Occipital lobe (tissue), 3 donors: ENCODE measurements at places on chromosomes 7 and 10.
A peak's percentile ranks its signal among the peaks of the same experiment; 100 is the strongest.

DNA sequence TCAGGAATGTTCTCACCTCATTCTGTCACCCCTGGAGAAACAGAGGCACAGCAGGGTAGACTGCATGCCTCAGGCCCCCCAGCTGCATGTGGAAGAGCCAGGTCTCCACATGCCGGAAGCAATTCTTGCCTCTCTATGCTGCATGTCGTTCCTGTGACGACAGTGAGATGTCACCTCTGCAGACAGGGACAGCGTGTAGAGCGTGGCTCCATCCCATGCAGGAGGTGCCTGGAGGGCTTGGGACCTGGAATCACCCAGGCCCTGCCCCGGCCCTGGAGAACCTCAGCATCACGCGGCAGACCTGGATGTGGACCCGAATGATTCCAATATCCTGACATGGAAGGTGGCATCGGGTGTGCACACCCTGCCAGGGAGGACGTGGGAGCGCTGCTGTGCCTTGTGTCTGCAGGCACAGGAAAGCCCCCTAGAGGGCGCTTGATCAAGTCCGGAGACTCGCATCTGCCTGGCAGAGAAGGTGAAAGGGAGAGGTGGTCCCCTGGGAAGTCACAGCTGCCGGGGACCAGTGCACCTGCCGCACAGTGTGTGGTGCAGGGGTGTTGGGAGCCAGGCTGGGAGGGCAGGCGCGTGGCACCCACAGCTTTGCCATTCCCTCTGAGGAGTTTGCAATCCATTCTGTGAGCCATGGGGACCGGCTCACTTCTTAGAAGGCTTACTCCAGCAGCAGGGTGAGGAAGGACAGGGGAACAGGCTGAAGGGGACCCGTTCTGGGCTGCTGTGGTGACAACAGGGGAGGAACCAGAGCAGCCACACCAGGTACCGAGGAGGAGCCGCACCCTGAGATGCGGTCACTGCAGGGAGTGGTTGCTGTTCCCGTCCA, 45.3 kb upstream of the EN2 start:
- DNase-seq = peak; percentile 8

- no peak for DNase-seq
Measured at GRCh38 chr7:104950754-104951153, 63.3 kb upstream of the KMT2E start.

DNA sequence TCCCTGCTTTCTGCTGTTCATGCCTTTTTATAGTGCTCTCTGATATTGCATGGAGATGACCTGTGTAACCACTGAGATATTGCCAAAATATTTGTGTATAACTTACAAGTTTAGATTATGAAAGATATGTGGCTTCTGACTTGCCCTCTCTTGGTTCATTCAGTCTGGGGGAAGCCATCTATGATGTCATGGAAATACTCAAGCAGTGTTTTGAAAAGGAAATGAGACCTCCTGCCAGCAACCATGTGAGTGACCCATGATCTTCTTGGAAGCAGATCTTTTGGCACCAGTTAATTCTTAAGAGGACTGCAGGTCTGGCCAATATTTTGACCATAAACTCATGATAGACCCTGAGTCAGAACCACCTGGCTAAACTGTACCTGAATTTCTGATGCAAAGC, 183.0 kb downstream of the THSD7A start:
- DNase-seq = no peak

DNA sequence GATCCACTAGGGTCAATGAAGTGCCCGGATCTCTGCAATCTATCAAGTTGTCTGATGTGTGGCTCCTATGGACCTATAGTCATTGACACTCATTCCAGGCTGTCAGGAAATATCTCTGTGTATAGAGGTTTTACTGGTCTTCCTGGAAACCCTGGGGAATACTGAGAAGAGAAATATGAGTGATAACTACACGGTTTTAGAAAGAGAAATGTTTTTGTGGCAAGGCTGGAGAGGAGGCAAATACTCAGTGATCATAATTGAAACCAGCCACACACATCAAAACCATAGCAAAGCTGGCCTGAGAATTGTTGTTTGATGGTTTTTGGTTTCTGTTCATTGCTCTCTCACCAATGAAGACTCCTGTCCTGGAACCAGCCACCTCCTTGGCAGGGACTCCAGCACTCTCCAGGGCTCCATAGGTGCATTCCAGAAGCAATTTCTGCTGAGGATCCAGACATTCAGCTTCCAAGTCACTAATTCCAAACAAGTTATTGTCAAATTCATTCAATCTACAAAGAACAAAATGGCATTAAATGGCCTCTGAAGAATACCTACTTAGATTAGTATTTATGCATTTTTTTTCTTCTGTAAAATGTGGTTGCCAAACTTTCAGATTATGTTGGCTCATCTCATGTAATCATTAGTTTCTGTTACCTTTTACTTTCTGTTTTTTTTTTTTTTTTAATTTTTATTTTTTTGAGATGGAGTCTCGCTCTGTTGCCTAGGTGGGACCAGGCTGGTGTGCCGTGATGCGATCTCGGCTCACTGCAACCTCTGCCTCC, 108.6 kb upstream of the ABI1 start:
- no peak for DNase-seq

- no peak for DNase-seq
Measured at GRCh38 chr7:72540106-72540611, 128.0 kb upstream of the CALN1 start.

GRCh38 chr7:71343892-71344291, 211.9 kb downstream of the GALNT17 start:
- DNase-seq = no peak

- no peak for DNase-seq
Measured at GRCh38 chr10:13528875-13529713, at the start of gene BEND7. BEND7 (minus strand) TSS chr10:13529014; CDS start chr10:13528533, 481 bp downstream.

DNA sequence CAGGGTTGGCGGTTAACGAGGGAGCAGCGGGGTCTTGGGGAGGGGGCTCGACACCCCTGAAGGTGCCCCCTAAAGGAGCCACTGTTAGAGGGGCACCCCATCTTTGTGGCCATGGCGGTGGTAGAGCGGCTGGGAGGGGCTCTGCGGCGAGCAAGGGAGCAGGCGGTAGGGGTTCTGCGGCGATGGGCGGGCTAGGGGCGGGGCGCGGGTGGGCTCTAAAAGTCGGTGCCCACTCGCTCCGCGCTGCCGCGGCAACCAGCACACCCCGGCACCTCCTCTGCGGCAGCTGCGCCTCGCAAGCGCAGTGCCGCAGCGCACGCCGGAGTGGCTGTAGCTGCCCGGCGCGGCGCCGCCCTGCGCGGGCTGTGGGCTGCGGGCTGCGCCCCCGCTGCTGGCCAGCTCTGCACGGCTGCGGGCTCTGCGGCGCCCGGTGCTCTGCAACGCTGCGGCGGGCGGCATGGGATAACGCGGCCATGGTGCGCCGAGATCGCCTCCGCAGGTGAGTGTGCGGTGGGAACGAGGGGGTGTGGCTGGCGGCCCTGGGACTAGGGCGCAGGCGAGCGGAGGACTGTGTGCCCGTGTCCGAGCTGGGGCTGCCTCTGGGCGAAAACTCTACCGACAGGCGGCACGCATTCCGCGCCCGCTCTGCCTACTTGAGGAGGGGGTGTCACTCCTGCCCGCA, at the start of gene MEST:
MEST (plus strand) TSS at position 245 of the 682 bp plus-strand sequence; CDS start at position 474, 229 bp downstream.
- DNase-seq = peak; percentile 12

DNA sequence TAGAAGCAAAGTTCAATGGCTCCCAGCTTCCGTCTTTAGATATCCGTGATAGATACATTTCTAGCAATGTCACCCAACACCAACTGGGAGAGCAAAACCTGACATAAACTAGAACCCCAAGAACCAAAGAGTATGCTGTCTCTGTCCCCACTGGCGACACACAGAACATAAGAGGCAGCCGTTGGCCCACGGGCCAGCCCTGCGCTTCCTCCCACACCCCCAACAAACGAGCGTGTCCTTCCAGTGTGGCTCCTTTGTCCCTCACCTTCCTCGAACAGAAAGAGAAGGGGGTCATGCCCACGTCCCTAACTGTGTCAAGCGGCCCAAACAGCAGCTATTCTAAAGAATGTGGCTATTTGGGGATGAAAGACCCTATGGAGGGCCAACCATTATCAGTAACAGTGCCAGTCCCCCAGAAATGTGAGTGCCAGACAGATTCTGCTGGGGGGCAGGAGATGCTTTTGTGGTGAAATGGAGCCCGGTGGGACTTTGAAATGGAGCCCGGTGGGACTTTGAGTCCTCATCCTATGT, 171.9 kb downstream of the USP6NL start:
- no peak for DNase-seq

- DNase-seq = no peak
Measured at GRCh38 chr7:27151931-27152815, at the start of gene HOXA3. HOXA3 (minus strand) TSS chr7:27152583; CDS start chr7:27110640, 41,943 bp downstream.

- DNase-seq = no peak
Measured at GRCh38 chr7:82390936-82391335, 52.6 kb downstream of the CACNA2D1 start.

DNA sequence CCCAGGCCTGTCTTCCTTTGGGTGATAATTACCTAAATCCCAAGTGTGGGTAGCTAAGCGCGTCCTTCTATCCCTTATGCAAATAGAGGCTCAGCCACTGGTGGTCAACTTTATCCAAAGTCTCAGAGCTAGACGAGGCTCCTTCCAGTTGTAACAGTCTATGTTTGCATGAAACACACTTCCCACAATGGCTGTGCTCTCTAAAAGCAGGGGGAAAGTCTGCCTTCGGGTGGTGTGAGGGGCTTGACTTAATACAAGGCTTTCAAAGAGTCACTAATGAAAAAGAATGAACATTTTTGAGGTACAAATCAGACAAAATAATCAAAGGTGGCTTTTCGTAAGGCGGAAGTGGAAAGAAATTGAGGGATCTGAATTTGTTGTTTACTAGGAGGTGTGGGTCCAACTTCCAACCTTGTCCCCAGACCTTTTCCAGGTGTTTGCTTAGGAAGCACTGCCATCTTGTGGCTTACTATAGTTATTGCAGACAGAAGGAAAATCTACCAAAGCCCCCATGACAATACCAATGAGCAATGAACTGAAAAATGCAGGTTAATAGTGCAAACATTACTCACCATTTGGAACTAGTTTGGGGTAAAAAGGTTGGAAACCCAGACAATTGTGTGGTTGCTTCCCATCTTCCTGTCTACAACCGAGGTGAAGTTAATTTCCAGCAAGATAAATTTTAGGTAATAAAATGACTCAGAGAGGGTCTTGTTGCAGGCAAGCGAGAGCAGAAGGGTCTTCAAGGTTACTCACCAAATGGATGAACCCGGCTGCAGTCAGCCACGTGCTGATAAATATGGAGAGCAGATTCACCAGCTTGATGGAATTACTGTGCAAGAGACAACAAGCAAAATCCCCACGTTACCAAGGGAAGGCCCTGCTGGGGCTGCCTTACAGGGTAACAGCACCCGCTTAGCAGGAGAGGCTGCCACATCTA, 525.7 kb downstream of the KCNMA1 start:
- DNase-seq = no peak

- no peak for DNase-seq
Measured at GRCh38 chr10:105681051-105681450, 1040.0 kb downstream of the SORCS3 start.

- DNase-seq = no peak
Measured at GRCh38 chr7:83672157-83672556, 23.2 kb upstream of the SEMA3E start.

DNA sequence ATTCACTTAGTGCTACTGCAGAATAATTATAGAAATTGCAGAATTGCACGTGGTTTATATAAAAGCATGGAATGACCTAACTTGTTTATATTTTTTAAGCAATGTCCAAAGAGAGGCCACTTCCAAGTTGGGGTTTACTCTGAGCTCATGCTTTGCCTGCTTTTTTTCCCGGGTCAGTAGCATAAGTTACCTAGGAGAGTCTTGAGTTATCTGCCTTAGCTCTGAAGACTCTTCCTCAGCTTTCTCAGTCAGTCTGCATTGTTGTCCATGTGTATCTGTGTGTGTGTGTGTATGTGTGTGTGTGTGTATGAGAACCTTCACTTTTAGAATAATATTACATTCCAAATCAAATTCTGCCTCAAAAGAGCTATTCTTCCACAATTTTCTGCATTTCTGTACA, 239.5 kb upstream of the TCF7L2 start:
- no peak for DNase-seq

DNA sequence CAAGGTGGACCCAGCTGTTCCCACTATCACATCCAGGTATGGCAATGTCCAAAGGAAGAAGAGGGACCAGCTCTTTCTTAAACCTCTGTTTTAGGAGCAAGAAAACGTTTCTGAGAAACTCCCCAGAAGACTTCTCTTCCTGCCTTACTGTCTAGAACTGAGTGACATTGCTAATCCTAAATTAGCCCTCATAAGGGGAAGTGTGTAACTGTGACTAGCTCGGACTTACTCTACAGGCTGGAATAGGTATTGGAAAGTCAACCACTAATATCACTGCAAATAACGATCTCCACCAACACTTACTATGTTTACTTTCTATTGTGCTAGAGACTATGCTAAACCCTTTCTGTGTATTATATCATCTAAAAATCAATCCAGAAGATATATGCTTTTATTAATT, 49.9 kb upstream of the RELN start:
- no peak for DNase-seq

DNA sequence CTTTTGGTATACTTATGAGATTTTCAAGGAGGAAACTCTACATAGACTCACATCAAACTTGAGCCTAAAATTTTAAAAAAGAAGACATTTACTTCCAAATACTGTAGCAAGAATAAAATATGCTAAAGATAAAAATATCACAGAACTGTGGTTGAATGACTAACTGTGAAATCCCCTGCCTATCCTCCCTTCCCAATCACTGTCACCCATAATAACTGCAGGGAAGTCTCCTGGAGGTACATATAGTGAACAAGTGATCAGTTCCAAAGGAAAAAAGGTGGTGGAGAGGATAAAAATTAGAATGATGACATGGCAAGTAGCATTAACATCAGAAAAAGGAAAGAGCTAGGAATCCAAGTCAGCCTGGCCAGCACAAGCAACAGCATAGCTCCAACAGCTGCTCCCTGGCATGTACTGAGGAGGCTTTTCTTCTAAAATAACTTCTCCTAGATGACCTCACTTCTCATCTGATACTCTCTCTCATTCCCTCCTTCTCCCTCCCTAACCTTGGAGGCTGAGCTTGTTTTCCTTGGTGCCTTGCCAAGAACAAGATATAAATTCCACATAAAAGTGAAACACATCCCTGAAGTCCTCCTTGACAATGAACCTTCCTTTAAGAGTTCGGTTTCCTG, 124.0 kb downstream of the IQUB start:
- DNase-seq = no peak

DNA sequence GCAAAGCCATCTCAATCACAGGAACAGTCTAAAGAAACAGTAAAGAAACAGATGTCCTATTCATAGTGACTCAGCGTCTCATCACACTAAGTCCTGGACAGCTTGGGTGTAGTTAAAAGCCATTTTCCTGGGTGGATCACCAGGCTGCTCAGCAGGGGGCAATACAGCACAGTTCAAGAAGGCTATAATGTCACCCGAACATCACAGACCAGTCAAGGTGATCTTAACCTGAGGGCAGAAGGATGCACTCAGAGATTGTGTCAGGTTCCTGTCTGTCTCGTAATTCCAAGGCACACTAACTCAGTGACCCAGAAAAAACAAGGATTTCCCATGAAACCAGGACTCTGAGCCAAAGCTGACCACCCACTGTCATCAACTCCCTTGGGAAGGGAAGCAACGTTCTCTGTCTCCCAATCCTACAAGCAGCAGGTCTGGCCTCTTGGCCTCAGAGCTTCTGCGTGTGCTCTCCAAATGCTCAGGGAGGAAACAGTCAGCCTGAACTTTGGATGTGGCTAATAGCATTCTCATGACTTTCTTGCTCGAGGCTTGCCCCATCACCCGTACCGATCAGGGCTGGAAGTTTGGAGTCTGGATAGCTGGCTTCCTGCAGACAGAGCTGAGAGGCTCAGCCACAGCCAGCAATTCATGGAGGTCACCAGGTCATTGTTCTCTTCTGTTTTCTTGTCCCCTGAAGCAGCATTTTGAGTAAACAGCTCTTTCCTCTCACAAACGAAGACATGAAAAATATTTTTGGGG, 90.4 kb upstream of the FAM171A1 start:
- no peak for DNase-seq

- DNase-seq = no peak
Measured at GRCh38 chr10:130484468-130485180, 348.4 kb downstream of the GLRX3 start.

- DNase-seq = peak; percentile 43
Measured at GRCh38 chr7:4791738-4792536, 16.5 kb downstream of the AP5Z1 start.
